ENCODE measurements at places on chromosomes 3 and 15.

- DNase-seq, result no peak
These were observed 31.9 kb downstream of the ROBO2 start for GRCh38 chr3:77071809-77072208.

GRCh38 chr3:11552289-11553264 lies 91.1 kb downstream of the VGLL4 start:
- DNase-seq, result no peak

DNA sequence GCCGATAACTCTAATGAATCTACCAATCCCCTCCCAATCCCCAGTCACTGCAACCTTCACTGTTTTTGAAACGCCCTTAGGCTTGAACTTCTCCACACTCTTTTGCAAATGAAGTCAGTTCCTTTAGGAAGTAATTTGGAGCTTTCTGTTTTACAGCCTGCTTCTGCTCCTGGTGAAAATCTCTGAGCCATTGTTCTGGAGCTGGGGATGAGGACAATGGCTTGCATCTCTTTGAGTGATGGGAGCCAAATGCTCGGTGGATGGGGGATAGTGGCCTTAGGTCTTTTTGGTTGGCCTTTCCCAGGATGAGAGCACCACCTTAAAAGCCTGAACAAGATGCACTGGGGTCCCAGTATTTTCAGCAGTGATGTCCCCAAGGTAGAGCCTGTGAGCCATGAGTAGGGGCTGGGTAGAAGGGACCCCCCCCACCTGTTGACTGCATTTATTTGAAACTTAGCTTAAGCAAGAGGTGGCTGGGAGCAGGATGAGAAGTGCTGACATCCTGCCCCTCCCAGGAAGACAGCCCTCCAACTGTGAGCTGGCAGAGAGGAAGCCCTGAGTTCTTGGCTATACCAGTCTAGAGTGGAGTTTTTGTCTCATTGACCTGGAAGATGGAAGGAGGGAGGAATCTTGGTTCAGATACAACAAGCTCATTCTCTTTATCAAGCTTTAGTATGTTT lies 7.6 kb upstream of the MYO5C start:
- DNase-seq, result no peak

DNA sequence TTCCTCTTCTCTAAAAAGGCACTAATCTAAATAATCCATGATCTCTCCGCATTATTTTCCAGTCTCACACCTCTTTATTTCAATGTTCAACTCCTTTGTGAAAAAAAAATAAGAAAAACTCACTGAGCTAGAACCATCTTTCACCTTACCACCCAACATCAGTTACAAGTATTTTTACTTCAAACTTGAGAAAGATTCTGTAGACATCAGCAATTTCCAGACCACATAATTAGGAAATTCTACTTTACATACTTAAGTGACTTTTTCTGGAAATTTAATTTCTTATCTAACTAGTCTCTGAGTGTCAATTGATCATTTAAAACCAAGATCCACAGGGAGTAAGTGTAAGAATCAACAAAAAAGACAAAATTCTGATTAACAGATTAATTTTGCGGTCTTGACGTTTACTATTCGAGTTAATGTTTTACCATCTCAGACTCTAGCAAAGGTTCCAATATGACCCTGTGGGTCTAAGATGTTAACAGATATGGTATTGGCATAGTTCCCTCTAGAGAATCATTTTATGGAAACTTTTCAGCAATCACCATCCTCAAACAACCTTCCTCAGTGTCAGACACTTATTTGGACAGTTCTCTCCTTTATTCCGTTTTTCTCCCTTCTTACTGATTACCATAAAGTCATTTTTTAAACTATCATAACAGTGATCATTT lies 5.1 kb downstream of the ATP13A3 start:
- no peak for DNase-seq

GRCh38 chr3:20739814-20740213 lies 553.8 kb upstream of the SGO1 start:
- DNase-seq, result peak; percentile 2

GRCh38 chr15:63473007-63473748 lies 31.2 kb upstream of the USP3 start:
- DNase-seq, result no peak

DNA sequence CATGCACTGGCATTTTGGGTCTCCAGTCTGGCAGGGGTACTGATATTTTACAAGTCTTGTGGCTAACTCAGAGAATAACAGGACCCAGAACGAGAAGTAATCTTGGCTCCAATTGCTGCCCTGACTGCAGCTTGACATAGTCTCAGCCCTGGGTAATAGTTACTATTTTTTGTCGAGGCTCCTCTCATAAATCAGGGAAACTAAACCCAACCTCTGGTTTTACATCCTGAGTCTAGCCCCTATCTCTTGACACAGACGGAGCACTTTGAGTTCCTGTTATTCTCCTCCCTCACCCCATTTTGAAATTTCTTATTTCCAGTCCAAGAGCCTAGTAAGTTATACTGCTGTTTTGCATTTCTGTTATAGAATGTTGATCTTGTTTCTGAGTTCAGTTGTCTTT lies 276.1 kb upstream of the GOLIM4 start:
- DNase-seq, result peak; percentile 30

- no peak for DNase-seq
These were observed 34.4 kb downstream of the RPL39L start for GRCh38 chr3:187104933-187105332.

GRCh38 chr3:52233968-52234367 lies 5.0 kb downstream of the TWF2 start:
- no peak for DNase-seq

- no peak for DNase-seq
These were observed 29.4 kb downstream of the NR2F2 start for GRCh38 chr15:96359616-96360521.

DNA sequence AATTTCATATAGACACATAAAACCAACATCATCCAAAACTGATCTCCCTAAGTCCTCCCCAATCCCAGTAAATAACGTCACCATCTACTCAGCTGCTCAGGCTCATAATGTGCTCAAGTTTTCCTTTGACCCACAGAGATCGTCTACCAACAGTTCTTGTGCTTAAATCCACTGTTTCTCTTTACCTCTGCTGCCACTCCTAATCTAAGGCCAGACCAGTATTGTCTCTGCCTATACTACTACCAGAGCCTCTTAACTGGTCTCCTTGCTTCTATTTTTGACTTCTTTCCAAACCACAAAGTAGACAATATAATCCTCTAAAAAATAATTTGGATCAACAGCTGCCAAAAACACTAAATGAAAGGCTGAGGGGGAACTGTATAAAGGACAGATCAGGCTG lies 65.3 kb downstream of the CLASP2 start:
- peak; percentile 59 for DNase-seq

DNA sequence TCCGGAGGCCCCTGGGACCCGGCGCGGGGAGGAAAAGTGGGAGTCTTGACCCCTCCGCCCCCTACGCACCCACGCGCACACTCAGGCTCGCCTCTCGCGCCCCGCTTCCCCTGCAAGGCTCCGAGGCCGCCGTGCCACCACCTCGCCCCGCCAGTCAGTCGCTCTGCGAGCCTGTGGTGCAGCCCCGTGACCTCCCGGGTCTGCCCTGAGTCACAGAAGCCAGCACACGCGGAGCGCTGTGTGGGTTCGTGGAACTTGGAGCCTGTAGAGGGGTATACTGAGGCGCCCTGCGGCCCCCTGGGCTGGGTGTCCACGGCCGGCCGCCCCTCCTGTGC lies 380 bp upstream of the ALS2CL start:
- peak; percentile 32 for DNase-seq

DNA sequence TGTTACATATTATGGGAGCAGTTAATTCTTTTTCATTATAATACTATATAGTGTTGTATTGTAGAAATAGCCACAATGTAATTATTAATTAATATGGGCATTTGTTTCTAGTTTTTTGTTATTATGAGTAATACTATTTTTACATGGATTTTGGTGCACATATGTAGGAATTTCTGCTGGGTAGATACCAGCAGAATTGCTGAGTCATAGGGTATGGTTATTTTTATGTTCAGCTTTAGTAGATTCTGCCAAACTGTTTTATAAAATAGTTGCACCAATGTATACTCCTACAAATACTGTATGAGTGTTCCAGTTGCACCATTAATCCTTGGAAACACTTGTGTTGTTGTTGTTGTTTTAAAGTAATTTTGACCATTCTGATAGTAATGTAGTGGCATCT lies 91.5 kb downstream of the SH3GL3 start:
- no peak for DNase-seq

DNA sequence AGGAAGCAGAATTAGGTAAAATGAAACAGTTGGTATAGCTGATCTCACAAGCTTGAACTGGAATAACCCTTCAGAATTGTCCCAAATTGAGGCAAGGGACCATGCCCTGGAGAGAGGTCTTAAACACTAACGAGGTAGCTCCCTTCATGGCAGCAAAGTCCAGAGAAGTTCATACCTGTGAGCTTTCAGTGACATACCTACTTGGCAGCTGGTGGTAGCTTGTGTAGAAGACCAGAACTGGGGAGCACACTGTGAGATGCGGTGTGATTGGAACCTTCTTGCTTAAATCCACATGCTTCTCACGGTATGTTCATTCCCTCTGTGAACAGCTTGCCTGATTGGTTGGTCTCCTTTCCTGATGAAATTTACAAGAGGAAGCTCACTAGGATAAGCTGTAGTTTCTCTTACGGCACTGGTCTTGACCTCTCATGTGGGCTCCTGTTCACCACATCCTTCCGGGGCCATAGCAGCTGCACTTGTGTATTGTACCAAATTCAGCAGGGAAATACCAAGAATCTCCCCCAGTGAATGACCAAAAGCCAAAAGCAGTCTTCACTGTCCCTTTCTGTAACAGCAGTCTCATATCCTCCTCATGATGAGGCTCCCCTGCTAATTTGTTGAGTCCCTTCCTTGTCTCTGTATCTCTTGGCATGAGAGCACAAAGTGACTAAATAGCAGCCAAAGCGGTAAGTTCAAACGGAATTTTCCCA lies 483.7 kb upstream of the FRG2C start:
- no peak for DNase-seq

- peak; percentile 49 for DNase-seq
These were observed 3.6 kb downstream of the FYTTD1 start for GRCh38 chr3:197753263-197753662.

DNA sequence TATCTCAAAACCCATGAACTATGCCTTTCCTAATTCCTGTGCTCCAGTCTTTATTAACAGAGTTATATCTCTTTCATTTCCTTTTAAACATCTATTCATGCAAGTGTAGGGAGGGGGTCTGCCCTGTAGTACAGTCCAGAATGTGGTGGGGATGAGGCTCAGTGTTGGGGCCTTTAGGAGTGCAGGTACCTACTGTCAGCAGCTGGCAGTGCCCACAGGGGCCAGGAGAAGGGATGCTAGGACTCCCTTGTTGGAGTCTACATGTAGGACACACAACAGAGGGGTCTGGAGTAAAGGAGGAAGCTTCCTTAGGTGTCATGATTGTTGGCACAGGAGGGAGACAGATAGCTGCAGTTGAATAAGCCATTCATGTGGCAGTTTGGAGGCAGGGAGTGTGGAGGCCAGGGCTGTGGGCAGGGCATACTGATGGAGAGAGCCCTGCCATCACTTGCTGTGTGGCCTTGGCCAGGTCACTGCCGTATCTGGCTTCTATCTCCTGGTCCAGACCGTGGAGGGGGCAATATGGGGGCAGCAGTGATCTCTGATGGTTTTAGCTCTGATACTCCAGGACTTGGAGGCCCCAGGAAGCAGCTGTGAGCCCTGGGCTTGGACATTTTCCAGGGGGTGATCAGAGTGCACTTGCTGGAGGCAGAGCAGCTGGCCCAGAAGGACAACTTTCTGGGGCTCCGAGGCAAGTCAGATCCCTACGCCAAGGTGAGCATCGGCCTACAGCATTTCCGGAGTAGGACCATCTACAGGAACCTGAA lies 29.5 kb downstream of the ESYT3 start:
- DNase-seq, result no peak

GRCh38 chr3:117580806-117581205 lies 871.2 kb downstream of the TUSC7 start:
- DNase-seq, result no peak

GRCh38 chr3:143427631-143428030 lies 308.1 kb downstream of the CHST2 start:
- peak; percentile 24 for DNase-seq

DNA sequence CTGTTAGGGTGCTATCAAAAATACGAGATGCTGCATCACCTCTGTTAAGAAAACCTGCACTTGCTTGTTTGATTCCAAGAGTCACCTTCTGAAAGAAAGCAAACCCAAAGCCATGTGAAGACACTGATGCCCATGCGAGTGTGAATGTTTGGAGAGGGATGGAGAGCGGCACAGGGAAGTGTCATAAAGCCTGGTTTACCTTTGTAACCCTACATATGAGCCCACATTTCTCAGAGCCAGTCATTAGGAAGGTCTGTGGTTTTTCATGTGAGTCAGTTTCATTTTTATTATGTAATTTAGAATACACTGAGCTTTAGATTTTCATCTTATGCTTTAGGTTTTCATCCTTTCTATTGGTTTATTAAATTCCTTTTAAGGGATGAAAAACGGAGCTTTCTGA lies 896.8 kb downstream of the ROBO1 start:
- no peak for DNase-seq

DNA sequence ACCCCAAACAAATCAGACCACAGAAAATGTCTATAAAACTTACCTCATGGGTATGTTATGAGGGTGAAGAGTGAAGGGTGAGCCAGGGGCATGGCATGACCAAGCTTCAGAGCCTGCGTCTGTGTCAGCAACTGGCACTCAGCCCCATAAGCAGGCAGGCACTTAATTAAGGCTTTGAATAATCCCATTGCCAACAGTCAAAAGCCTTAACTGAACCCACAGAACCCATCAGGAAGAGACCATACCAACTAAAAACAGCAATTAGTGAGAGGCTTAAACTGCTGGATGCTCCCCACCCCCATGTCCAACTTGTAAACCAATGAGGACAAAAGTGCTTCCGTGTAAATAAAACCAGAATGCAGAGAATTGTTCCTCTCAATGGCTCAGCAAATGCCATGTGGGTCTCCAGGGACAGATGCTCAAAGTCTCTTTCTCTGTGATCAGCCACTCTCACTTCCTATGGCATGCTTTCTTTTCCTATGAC lies 126.0 kb downstream of the MYLK start:
- no peak for DNase-seq

GRCh38 chr3:173396191-173397041 lies 1.1 kb upstream of the NLGN1 start:
- DNase-seq, result peak; percentile 11

DNA sequence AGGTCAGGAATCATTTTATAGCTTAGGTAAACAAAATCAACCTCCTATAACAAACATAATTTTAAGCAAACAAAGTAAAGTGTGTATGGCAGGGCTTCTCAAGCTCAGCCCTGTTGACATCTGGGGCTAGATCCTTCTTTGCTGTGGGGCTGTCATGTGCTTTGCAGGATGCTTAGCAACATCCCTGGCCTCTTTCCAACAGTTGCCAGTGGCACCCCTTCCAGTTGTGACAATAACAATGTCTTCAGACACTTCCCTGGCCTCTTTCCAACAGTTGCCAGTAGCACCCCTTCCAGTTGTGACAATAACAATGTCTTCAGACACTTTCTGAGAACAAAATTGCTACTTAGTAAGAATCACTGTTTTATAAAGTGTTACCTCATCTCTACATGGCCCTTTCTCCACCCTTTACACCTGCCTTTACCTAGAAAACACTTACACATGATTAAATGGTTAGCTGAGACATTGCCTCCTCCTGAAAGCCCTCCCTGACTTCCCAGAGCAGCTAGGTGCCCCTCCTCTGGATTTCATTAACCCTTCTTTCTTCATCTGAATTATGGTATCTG lies 194.0 kb upstream of the LMCD1 start:
- no peak for DNase-seq

- DNase-seq, result no peak
These were observed 22.6 kb downstream of the TBL1XR1 start for GRCh38 chr3:177174607-177175170.

Measured in hematopoietic multipotent progenitor cell treated with erythropoietin and hydrocortisone succinate and interleukin-3 and kit ligand, for 6 days (in vitro differentiated cells).